ENCODE measurements at places on chromosomes 6 and 20.

- DNase-seq = no peak
Observed at GRCh38 chr6:149173222-149173621, 144.3 kb upstream of the TAB2 start.

DNA sequence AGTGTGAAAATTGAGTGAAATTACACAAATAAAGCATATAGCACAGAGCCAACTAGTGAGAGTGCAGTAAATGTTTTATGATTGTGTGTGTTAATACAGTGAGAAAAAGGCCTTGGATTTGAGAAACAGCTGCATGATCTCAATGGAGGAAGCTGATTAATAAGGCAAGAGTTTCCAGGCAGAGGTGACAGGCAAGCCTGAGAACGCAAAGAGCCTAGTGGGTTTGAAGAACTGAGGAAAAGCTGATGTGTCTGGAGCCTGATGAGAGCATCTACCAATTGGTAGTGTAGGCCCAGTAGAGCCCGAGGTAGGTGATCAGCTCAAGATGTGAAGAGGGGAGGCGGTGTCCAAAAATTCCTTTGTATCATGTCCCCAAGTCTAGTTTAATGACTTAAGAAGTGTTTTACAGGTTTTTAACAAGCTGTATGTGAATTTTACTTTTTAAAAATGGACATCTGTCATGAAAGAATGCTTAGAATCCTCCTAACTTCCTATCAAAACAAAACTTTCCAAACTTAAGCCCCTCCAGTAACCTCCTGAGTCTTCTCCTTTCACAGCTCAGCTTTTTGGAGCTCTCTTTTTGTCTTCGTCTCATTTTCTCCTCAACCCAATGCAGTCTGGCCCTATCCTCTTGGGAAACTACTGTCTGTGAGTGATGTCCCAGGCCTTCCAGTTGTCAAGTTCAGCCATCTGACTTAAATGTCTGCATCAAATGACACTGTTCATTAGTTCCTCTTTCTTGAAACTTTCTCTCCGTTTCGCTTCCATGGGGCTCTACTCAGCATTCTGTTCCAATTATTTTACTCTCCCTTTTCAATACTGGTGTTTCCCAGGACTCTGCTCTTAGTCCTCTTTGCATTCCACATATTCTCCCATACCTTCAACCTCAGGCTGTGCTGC is 1.2 kb downstream of the CDC40 start:
- DNase-seq = no peak

GRCh38 chr20:10250902-10251301 is 32.3 kb downstream of the SNAP25 start:
- no peak for DNase-seq

GRCh38 chr20:11246251-11246775 is 572.5 kb upstream of the JAG1 start:
- no peak for DNase-seq

DNA sequence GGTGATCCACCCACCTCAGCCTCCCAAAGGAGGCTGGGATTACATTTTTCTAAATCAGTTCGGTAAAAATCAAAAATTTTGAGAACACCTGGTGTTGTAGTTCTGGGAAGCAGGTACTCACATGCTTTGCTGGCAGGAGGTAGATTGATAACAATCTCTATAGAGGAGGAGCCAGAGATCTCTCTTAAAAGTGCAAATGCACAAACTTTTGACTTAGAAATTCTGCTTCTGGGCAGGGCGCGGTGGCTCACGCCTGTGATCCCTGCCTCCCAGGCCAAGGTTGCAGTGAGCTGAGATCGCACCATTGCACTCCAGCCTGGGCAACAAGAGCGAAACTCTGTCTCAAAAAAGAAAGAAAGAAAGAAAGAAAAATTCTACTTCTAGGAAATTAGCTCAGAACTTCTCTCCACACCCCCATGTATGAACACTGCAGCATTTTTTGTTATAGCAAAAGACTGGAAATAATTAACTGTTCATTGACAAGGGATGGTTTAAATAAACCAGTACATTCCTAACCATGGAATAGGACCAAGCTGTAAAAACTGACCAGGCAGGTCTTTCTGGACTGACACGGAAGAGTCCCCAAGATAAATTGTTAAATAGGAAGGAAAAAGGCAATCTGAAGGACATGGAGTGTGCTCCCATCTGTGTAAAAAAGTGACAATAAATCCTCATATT is 14.4 kb upstream of the TRIB3 start:
- DNase-seq = no peak

DNA sequence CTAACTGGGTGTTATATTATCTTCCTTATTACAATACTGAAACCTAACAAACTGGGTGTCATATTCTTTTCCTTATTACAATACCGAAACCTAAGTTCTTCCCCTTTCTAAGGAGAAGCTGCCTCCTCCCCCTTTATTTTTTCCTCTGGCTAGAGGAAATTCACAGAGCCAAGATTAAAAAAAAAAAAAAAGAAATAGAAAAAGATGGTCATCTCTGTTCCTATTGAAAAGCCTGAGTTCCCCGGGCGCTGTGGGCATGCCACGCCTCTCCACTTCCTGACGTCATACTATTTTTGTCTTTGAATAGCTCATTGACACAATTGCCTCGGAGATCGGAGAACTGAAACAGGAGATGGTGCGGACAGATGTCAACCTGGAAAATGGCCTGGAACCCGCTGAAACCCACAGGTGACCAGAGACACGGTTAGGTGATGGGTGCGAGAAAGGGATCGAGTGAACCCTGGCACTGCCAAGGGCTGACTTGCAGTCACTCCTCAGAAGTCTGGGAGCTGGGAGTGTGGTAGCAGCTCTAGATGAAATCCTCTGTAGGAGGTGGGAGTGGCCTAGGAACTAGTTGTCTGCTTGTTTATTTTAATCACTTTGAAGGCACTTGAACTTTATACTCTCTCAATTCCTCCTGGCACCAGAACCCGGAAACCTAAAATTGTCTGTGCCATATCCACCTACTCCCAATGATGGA is 82.2 kb upstream of the NAA20 start:
- DNase-seq = no peak

DNA sequence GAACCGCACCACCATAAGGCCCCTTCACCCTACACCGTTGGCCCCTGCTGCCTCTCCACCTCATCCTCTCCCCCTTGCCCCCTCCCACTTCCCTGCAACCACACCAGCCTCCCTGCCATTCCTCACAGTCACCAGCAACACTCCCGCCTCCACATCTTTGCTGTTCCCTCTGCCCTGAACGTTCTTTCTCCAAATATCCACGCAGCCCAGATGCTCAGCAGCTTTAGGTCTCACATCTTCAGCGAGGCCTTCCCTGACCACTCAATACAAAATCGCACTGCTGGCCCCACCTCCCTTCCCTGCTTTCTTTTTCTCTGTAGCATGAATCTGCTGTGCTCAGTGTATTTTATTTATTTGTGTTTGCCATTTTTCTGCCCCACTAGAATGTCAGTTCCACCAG is 20.5 kb downstream of the ITPR3 start:
- no peak for DNase-seq

DNA sequence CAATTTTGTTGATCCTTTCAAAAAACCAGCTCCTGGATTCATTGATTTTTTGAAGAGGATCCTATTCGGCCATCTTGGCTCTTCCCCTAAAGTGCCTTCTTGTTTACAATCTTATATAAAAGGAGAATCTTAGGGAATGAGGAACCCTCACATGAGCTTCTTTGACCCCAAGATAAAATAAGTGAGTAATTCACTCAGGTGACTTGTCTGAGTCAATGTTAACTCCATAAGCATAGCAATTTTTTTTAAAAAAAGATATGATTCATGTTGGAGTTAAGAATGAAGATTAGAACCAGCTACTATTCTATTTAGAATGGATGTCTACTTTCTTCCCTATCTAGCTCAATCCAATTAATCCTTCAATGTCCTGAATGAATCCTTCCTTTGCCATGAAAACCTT is 21.0 kb downstream of the WASF1 start:
- DNase-seq = no peak

DNA sequence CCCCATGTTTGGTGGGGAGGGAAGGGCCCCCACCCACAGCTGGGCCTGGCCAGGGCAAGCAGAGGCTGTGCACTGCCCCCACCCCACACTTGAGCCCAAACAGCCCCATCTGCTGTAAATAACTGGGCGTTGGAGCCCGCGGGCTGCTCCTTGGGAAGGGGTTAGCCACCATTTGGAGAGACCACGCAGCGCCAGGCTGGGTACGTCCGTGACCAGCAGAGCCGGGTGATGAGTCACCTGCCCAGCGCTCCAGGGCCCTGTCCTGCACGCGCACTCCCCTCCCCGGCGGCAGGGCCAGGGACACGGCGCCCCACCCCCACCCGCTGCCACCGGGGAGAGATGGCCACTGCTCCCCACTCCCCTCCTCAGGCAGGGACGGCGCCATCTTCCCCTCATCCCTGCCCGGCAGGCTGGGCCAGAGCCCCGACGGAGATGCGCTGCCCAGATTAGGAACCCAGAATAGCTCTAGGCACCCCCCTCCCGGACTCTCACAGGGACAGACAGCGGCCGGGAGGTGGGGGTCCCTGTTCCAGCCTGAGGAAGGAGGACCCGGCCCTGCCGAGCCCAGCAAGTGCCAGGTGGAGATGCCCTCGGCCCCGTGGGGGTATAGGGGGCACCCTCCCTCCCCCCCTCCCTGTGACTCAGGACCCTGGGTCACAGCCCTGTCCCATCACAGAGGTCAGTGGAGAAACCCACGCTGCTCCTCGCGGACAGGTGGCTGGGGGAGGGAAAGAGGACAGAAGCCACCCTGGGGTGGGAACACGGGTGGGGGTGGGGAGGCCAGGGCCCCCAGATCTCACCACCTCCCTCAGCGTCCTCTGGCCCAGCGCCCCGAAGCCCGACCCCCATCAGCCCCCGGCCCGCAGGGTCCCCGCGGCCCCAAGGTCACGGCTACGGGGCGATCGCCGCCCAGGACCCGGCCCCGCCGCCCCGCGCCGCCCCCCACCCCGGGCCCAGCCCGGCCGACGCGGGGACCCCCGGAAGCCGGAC is 642 bp downstream of the EEF1A2 start:
- no peak for DNase-seq

DNA sequence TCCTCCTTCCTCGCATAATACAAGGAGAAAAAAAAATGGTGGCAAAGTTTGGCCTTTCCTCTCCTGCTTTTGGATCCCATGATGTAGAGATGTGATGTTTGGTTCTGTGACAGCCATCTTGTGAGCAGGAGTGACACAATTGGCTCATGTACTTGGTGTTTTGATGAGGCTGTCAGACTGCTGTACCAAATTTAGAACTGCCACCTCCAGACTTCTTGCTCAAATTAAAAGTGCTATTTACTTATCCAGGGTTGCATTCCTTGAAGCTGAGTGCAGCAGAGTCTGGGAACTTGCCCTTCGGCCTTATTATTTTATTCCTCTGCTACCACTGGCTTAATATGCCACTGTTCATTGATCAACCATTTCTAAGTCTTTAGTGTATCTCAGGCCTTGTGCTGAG is 21.9 kb downstream of the BCAS1 start:
- no peak for DNase-seq

- DNase-seq = no peak
Observed at GRCh38 chr6:57822896-57823358, 505.5 kb downstream of the PRIM2 start.

GRCh38 chr20:22568872-22569344 is 15.5 kb downstream of the FOXA2 start:
- no peak for DNase-seq

DNA sequence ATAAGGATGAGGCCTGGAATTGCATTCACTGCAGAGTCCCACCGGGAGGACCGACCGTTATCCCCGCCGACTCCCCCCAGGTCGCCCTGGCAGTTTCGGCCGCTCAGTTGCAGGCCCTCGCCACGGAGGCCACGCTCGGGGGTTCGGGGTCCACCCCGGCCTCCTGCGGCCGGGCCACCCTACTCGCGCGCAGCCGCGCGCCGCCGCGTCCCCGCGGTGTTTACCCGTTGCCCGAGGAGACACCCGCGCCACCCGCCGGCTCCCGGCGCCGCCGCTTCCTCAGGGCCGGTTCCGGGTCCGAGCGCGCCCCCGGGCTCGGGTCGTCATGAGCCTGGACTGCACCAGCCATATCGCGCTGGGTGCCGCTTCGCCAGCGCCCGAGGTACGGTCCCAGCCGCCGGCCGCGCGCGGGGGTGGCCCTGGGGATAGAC is at the start of gene CCDC170:
TSS of gene CCDC170 (plus strand) at position 214 of the 431 bp plus-strand sequence. CDS start at position 326, 112 bp downstream.
- no peak for DNase-seq

DNA sequence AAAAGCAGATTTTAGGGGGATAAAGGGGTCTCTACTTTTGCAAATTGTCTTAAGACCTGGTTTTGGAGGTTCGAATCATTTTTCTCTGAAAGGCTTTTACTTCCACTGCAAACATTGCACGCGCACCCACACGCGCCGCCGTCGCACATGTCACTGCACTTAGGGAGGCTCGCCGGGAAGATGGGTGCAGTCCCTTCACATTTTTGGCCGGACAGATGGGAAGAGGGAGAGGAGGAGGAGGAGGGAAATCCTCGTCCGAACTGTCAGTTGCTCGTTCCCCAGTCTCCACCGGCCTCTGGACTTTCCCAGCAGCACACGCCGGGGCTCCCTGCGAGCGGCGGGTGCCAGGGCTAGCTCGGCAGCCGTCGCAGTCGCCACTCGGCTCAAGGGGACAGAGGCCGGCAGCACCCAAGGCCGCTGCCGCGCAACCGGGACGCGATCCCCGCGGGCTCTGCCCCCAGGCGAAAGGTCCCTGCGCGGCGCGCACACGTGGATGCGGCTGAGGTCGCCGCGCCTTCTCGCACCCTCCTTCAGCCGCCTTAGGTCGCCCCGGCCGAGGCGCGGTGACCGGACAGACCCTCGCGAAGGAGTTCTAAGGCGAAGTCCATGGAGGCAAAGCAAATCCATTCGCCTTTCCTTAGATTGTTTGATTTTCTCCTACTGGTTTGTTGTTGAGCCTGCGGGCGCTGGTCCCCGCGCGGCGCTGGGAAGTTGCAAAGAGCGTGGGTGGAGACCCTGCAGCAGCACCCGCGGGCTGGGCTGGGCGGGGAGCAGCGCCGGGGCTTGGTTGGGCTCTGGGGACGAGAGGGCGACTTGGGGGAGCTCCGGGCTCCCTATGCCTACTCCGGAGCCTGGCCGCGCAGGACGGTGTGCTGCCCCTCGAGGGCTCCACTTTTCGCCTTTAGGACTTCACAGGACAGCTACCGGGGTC is 1.2 kb downstream of the MYB start:
- no peak for DNase-seq

DNA sequence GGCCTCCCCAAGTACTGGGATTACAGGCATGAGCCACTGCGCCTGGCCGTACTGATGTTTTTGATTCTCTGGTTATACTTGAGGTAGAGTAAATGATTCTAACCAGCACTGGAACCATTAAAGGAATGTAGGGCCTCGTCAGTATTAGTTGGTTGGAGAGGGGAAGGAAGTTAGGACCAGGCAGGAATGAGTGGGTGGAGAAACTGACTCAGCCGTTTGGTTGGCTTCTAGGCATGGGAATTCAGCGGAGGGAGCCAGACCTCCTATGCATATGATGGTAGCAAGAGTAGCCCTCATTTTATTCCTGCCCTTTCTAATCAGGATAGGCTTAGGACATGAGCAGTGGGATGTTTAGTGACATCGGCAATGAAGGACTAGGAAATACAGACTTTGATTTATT is 19.0 kb upstream of the SERINC3 start:
- DNase-seq = no peak

DNA sequence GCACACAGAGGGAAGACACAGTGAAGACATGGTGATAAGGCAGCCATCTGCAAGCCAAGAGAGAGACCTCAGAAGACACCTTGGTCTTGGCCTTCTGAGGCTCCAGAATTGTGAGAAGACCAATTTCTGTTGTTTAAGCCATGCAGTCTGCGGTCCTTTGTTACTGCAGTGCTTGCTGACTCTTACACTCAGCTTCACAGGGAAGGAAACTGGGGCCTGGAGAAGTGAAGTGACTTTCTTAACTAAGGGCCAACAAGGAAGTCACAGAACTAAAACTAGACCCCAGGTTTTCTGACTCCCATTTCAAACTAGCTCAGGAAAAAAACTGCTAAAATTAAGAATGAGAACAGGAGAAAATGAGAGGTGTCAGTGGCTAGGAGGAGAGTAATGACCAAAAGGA is 74.3 kb downstream of the TNFRSF21 start:
- DNase-seq = no peak
